ENCODE measurements at places on chromosomes 2 and 18.
A peak's percentile ranks its signal among the peaks of the same experiment; 100 is the strongest.

GRCh38 chr2:240255165-240255491 lies 114.7 kb upstream of the OTOS start:
- DNase-seq = peak; percentile 44

GRCh38 chr2:120418174-120418787 lies 72.3 kb downstream of the INHBB start:
- no peak for DNase-seq

- DNase-seq = no peak
Observed at GRCh38 chr18:45291621-45292615, 323.4 kb upstream of the SLC14A2 start.

GRCh38 chr2:3242747-3243369 lies 134.8 kb downstream of the EIPR1 start:
- peak; percentile 80 for DNase-seq

DNA sequence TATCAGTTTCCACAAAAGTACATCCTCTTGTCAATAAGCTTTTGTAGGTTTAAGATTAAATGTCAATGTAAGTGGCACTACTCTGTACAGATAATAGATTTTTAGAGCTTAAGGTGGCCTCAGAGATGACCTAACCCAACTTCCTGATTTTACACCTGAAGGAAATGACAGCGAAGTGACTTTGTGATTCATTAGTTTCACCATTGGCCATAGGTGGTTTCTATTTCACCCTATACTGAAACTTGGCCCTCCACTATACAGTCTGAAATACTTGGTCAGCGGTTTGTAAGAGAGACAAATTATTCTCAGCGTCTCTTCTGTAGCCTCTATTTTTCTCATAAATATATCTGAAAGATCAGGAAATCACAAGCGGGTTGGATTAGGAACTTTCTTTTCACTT lies 330.4 kb upstream of the FAM98A start:
- no peak for DNase-seq

GRCh38 chr18:12944709-12945108 lies 3.1 kb upstream of the SEH1L start:
- DNase-seq = peak; percentile 67

DNA sequence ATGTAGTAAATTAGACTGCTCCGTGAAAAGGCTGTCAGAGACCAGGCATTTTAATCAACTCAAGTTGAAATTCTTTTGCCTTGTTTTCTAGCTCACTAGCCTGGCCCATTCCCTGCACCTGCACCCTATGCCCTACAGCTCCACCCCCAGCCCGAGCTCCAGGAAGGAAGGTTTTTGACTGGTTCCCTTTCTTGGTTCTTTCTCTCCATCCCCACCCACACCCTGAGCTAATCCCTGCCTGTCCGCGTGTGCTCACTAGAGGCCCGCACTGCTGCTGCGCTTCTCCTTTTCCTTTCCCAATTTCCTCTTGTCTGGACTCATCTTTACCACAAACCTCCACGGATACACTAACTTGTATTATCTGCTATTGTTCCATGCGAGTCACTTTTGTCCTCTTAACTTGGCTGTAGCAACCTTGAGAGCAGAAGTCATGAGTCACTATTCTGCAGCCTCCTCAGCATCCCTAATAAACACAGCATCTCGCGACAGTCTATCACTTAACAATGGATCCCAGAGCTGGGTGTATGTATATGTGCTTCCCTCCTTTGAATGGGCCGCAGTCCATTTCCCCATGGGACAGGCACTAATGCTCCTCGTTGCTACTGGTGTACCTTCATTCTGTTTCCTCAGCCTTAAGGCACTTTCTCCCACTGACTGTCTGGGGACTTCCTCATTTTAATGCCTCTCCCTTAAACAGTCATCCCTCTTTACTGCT lies 36.5 kb downstream of the COLEC12 start:
- no peak for DNase-seq

GRCh38 chr2:207040696-207041095 lies 101.4 kb downstream of the CPO start:
- no peak for DNase-seq

DNA sequence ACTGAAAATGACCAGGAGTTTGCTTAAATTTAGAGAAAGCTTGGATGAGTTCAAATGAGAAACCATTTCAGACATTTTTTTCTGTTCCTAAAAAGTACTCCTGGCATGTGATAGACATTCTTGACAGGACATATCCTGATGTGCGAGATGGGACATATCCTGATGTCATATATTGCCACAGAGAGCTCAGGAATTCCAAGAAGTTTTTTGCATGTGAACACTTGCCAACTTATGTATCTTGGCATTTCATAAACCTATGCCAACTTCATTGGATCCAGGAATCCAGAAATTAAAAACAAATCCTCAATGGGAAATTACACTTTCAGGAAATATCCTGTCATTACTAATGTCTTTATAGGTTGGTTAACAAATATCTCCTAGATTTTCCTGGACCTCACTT lies 2.9 kb upstream of the SERPINB3 start:
- no peak for DNase-seq
